ENCODE measurements at places on chromosomes 3 and 15.

DNA sequence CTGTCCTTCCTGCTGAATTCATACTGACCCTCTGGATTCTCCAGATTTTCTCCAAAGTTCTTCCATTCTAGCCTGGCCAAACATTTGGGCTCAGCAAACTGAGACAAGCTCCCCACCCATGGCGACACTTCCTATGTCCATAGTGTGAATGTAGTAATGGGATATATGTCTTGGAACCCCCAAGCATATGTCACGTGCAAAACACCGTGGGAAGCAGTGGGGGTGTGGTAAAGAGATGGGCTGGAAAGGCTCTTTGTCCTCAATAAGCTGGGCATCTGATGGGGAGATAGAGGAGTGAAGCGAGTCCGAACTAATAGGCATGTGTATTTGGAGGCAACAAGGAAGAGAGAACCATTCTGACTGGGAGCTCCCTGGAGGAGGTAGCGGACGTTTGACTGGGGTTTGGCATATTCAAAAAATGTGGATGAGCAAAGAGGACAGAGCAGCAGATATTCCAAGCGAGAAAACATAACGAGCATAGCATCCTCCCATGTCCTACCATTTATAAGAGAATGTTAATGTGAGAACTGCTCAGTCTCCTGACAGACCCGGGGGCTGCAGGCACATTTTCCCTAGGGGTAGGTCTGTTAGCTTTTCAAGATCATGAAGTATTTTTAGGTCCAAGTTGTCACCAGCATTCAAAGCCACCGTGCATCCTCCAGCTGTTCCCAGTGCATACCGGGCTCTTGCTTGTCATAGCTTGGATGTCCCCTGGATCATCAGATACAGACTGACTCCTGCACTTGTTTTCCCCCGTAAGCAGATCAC, 25.6 kb downstream of the TPM1 start:
- DNase-seq: no peak

- DNase-seq: no peak
Measured at GRCh38 chr3:29293421-29293820, 12.6 kb downstream of the RBMS3 start.

GRCh38 chr3:168839653-168840052, 743.9 kb upstream of the GOLIM4 start:
- no peak for DNase-seq

DNA sequence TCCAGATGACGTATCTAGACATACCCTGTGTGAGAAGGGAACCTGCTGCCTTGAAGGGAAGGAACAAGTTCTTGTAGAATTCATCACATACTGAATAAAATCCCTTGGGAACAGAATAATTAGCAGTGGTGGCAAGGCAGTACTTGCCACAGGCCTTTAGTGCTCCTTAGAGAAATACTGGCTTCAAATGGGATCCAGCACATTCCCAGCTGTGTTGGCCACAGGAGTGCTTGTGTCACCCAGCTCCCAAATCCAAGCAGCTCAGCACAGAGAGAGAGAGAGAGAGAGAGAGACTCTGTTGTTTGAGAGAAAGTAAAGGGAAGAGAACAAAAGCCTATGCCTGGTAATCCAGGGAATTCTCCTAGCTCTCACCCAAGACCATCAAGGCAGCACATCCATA, 969.0 kb upstream of the ALCAM start:
- no peak for DNase-seq

DNA sequence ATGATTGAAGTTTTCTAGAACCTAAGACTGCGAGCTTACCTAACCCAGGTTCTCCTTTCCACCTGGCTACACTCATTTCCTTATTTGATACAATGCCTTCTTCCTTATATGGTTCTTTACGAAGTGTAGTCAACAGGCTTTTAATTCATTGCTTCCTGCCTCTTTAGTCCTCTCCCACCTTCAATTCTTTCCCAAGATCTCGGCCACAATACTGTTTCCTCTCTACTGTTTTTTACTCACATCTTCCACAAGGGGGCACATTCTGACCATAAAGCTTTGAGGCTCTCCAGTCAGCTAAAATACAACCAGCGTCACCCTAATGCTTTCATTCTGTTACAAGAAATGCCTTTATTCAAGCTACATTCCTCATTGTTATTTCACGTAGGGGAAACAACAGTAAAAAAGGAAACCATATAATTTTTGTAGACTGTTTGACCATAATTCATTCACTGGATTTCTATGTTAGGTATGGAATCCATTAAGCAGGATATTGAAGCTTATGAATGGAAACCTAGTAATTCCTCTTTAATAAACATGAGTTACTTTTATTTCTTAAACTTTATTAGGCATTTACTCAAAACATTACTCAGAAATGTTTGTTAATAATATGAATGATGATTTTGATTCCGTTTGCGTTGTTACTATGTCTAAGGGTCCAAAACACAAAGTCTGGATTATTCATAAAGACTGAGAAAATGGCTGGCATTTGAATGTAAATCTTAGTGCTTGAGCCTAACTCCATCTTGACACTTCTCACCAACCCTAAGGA, 29.5 kb upstream of the VEPH1 start:
- DNase-seq: peak; percentile 59

- no peak for DNase-seq
Measured at GRCh38 chr3:37963016-37963415, 27.6 kb upstream of the VILL start.

GRCh38 chr15:31160740-31161495, 59.4 kb upstream of the TRPM1 start:
- DNase-seq: no peak

- peak; percentile 77 for DNase-seq
Measured at GRCh38 chr3:52277071-52277964, 1.1 kb downstream of the WDR82 start.

DNA sequence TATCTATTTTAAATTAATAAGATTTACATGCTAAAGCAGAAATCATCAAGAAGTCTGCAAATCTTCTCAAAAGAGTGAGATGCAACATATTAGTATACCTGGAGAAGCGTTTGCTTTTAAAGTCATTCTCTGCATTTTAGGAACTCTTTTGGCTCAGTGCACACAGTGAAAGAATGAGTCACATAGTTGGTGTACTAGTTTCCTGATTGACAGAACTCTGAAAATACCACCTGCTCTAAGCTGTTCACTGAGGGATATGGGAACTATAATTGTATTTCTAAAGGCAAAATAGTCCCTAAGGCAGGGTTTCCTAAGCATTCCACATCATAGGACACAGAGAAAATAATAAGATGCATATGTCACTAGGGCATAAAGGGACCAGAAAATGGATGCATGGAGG, 838.5 kb downstream of the DIPK2A start:
- DNase-seq: no peak
